ENCODE measurements at places on chromosomes 6 and 20.

GRCh38 chr6:166950443-166950821, 5.9 kb downstream of the RNASET2 start:
- DNase-seq: no peak

DNA sequence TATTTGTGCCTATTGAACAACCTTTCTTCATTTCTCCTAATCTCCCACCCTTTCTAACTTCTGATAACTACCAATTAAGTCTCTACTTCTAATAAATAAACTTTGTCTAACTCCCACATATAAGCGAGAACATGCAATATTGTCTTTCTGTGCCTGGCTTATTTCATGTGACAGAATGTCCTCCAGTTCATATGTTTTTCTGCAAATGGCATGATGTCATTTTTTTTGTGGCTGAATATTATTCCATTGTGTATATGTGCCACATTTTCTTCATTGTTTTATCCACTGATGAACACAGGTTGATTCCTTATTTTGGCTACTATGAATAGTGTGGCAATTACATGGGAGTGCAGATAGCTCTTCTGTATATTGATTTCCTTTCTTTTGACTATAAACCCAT, 1041.5 kb upstream of the MANEA start:
- no peak for DNase-seq

DNA sequence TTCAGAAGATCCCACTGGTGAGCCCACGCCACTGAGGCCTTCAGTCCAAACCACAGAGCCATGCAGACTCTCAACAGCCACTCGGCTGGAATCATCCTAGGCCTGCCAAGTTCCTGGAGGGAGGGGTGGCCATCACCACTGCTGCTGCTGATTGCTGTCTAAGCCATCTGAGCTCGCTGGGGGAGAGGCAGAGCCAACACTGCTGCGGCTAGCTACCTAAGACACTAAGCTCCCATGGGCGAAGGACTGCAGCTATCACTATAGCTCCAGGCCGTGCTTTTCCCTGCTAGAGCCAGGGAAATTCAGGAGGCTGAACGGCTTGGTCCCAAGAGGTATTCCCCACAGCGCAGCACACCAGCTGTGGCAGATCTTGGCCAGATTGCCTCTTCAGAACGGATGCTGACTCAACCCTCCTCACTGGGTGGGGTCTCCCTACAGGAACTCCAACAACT, 73.6 kb downstream of the TBC1D32 start:
- no peak for DNase-seq

DNA sequence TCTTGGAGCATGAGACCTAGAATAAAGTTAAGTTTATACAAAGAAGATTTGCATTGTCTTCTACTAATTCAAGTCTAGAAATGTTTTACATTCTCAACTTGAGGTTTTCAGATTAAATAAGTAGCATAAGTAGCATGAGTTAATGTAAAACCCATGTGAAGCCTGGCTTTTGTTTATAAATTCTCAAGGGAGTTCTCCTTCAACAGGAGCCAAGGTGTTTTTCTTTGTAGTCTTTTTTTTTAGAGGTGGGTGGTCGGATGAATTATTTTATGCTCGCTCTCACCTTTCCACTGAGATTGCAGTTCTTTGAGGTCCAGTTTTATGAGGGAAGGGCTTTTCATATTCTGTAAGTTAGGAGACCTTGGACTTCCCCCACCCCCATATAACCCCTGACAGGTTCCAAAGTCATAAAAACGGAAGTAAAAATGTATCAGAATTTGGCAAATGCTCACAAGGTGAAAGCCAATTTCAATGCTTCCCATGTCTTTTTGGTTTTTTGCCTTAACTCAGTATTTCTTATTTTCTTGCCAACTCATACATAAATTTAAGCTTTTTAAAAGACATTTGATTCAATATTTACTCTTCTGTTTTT, 244.3 kb upstream of the ASCC3 start:
- no peak for DNase-seq

DNA sequence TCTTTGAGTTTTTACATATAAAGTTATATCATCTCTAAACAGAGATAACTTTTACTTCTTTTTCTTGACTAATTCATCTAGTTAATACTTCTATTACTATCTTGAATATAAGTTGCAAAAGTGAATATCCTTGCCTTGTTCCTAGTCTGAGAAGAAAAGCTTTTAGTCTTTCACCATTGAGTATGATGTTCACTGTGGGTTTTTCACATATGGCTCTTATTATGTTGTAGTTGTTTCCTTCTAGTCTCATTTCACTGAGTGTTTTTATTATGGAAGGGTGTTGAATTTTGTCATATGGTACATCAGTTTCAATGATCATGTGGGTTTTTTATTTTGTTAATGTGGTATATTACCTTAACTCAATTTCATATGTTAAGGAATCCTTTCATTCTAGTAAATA, 488.3 kb downstream of the COL12A1 start:
- no peak for DNase-seq

- peak; percentile 69 for DNase-seq
Measured at GRCh38 chr6:26021001-26021349, 58.4 kb downstream of the TRIM38 start.

GRCh38 chr6:138972226-138972665, 15.8 kb downstream of the REPS1 start:
- DNase-seq: peak; percentile 44

DNA sequence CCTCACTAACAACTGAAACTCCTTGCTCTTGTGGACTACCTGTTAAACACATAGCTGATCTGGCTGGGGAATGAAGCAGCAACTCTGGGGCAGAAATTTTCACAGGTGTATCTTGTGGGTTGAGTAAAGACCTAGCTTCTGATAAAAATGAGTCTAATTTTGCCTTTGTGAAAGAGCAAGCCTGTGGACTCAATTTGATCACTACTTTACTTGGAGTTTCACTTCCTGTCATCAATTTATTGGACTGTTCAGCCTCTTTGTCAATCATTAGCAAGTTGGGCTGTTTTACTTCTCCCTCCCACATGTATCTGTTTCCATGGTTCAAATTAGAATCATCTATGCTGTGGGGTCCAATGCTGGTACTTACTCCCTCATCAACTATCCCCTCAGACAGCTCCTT, 29.6 kb upstream of the CRIP3 start:
- DNase-seq: no peak

GRCh38 chr20:63590218-63591146, 16.4 kb upstream of the HELZ2 start:
- no peak for DNase-seq

DNA sequence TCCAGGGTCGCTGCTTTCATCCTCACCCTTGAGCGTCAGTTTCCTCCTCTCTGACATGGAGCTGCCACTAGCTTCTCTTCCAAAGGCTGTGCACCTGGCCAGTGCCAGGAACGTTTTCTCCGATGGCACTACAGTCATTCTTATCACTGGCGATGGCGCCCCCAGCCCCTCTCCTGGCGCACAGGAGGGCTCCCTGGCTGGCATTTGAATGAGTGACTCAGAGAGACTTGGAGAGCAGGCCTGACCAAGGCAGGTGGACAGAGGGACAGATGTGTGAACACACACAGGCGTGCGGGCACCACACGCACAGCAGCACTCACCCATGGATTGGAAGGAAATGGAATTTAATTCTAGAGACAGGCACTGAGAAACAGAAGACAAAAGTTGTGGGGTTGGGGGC, 77.6 kb downstream of the SRC start:
- no peak for DNase-seq

All from PC-3 (cell line).